Left ventricle myocardium inferior (tissue), 1 donor: ENCODE measurements at places on chromosomes 2 and 18. TPM values are rescaled to one million over a fixed set of nuclear protein-coding genes. Genes with fewer than 3 reads are reported as not detected.

POTEI gene
- total RNA-seq: not detected

REG1B gene
- total RNA-seq: not detected

ZBTB14 gene
- total RNA-seq: 9.0 TPM

RIT2 gene
- total RNA-seq: not detected

HOXD8 gene
- total RNA-seq: 0.14 TPM
